ENCODE measurements at places on chromosomes 16 and 17.

DNA sequence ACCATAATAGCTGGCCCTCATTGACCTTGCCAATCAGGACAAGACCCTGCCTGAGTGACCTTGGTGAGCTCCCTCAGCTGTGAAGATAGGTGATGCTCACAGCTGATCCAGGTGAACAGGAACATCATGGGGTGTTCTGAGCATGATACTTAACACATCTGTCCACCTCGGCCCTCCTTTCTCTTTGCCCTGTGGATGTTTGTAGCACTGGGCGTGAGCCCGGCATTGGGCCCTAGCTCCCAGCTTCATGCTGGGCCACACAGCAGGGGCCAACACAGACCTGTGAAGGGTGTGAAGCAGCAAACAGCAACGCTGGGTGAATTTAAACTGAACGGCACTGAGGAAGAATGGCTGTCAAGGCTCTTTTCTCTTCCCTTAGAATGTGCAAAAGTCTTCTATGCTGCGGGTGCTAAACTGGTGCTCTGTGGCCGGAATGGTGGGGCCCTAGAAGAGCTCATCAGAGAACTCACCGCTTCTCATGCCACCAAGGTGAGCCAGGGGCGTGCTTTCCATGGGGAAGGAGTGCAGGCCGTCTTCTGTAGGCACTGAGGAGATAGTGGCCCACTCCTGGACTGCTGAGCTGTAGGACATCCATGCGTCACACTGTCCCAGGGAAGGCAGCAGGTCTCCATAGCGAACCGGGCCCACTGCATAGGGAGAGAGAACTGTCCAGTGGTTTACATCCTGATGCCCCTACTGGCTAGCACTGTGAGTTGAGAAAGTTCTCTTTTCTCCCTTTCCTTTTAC lies 35.9 kb downstream of the TMEM11 start:
- DNase-seq, result no peak

- no peak for DNase-seq
Observed at GRCh38 chr17:66965801-66966262, 1.3 kb downstream of the CACNG4 start.

- no peak for DNase-seq
Observed at GRCh38 chr17:78824240-78824639, 16.4 kb downstream of the USP36 start.

- no peak for DNase-seq
Observed at GRCh38 chr16:15544405-15544804, 98.5 kb downstream of the MARF1 start.

GRCh38 chr16:83579436-83579835 lies 228.3 kb upstream of the HSBP1 start:
- no peak for DNase-seq

- peak; percentile 82 for DNase-seq
Observed at GRCh38 chr17:31858642-31859486, at the start of gene COPRS. Gene COPRS (minus strand): TSS chr17:31859244. CDS start chr17:31859199, 45 bp downstream.

DNA sequence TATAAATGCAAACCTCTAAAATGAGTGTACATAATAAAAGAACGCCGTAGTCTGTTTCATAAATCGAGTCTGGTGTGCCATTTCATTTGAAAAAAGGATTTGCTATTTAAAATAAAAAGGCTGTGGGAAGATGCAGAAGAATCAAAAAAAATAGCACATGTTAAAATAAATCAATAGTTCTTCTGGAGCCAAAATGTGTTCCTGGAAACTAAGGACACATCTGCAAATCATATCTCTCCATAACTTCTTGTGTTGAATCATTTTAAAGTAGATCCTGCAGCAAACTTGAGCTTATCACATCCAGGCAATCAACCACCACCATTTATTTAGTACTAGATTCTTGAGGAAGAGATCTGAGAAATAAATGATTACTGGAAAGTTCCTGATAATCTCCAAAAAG lies 29.0 kb downstream of the XPO6 start:
- no peak for DNase-seq

DNA sequence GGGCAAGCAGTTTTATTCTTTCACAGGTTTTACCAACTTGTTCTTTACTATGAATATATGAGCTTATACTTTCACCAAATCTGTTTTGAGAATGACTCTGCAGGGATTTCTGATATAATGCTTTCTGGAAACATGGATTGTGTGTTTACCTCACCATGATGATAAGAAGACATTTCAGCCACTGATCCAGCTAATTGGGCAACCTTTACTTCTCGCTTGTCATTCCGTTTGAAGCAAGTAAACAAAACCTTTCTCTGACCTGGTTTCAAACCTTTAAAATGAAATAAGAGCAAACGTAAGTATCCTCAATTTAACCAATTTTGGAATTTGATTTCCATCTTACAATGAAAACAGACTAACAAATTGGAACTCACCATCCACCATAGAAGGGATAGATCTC lies 13.7 kb downstream of the TOP2A start:
- no peak for DNase-seq

GRCh38 chr17:74987909-74988711 lies 678 bp downstream of the CDR2L start:
- DNase-seq, result peak; percentile 42

DNA sequence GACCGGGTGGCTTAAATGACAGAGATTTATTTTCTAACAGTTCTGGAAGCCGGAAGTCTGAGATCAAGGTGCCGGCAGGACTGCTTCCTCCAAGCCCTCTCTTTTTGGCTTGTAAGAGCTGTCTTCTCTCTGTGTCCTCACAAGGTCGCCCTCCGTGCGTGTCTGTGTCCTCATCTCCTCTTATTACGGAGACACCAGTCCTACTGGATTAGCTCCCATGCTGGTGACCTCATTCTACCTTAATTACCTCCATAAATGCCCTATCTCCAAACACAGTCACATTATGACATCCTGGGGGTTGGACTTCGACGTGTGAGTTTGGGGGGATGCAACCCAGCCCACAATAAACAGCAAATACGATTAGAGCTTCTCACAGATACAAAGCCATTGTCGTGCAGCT lies 161.5 kb downstream of the FOXL1 start:
- no peak for DNase-seq

- no peak for DNase-seq
Observed at GRCh38 chr16:56414366-56414765, 11.0 kb downstream of the AMFR start.

DNA sequence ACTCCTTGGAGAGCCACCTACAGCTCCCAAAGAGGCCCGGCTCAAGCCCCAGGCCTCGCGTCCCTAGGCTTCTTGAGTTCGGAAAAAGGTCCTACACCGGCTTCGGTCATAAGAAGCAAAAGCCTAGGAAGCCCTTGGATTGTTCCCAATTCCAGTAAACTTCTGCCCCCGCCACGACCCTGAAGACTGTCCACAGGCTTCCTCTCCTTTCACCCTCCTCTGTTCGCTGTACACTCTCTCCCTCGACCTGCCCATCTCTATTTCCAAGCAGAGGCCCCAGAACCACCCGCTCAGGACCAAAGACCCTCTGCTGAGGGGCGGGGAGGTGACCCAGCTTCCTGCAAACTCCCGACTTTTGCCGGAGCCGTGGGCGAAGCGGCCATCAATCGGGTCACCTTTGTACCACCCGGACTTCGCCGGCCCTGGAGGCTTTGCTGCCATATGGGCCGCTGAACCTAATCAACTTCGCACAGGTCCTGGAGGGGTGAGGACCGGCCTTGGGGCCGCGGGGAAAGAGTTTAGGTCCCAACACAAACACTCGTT lies 2.7 kb downstream of the HOXB2 start:
- no peak for DNase-seq

DNA sequence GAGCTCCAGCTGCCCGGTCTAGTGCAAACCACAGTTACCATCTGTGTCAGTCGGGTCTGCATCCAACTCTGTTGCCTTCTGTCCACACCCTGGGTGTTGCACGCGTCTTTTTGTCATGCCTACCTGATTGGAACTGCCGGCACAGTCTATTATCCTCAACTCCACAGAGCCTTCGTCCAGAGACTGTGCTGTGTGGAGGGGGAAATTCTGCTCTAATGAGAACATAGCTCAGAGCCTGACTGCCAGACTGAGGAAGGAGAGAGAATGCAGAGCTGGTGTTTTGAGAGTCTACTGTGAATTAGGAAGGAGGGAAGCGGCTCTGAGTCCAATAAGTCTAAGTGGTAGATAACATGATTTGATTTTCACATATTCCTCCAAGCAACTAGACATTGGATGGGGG lies 68.3 kb upstream of the GPR139 start:
- DNase-seq, result no peak

DNA sequence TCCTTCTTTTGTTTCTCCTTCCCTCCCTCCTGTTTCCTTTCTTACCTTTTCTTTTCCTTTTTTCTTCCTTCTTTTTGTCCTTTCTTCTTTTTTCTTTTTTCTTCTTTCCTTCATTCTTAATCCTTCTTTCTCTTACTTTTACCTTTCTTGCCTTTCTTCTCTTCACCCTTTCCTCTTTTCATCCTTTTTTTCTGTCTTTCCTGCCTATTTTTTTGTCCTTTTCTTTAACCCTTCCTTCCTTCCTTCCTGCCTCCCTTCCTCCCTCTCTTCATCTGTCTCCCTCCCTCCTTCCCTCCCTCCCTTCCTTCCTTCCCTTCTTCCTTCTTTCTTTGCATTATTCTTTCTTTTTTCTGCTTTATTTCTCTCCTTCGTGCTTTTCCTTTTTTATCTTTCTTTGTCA lies 160.7 kb downstream of the AXIN2 start:
- DNase-seq, result no peak

DNA sequence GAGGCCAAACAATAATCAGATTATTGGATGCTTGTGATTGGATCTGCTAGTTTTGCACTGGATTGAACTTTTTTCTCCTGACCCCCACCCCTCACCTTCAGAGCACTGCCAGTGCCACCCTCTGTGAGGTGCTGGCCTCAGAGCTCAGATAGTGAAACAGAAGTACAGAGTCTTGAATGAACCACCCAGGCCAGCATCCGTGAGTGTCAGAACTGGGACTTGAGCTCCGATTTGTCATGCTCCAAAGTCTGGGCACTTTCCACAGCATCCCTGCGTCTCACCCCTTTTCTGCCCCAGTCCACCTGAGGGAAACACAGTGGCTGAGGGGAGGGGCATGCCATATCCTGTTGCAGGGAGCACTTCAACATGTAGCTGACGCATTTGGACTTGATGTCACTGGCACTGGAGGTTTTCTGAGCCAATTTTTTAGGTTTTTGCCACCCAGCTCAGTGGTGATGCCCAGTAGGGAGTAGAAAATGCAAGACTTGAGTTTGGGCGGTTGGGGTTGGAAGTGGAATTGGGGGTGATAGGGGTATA lies 47.3 kb downstream of the SMPD3 start:
- DNase-seq, result no peak

- no peak for DNase-seq
Observed at GRCh38 chr16:85225721-85226120, 113.4 kb upstream of the CIBAR2 start.

GRCh38 chr16:51306116-51306515 lies 155.0 kb upstream of the SALL1 start:
- no peak for DNase-seq

DNA sequence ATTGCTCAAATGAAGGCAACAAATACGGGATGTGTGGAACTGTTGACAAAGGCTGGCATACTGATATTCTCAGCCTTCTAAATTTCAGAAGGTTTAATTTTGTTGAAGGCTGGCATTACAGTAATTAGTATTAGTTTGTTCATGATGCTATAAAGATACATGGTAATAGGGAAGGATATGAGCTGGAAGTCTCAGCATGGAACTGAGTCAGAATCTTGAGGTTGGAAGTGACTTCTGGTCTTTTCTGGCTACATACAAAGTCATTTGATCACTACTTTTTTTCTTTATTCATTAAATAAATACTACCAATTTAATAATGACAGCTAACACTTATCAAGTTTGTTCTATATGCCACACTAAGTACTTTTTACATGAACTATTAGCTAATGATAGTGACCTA lies 22.6 kb downstream of the RABEP1 start:
- DNase-seq, result no peak

- DNase-seq, result no peak
Observed at GRCh38 chr17:72406498-72406897, 285.7 kb downstream of the SOX9 start.

- no peak for DNase-seq
Observed at GRCh38 chr17:75075597-75076336, 12.0 kb upstream of the SLC16A5 start.

GRCh38 chr17:9018726-9019125 lies 2.6 kb upstream of the NTN1 start:
- DNase-seq, result no peak

GRCh38 chr17:63250830-63251229 lies 195.3 kb downstream of the CYB561 start:
- no peak for DNase-seq

GRCh38 chr17:20009052-20009301 lies 182 bp upstream of the SPECC1 start:
- DNase-seq, result no peak

GRCh38 chr17:53792997-53793396 lies 29.7 kb upstream of the KIF2B start:
- no peak for DNase-seq

DNA sequence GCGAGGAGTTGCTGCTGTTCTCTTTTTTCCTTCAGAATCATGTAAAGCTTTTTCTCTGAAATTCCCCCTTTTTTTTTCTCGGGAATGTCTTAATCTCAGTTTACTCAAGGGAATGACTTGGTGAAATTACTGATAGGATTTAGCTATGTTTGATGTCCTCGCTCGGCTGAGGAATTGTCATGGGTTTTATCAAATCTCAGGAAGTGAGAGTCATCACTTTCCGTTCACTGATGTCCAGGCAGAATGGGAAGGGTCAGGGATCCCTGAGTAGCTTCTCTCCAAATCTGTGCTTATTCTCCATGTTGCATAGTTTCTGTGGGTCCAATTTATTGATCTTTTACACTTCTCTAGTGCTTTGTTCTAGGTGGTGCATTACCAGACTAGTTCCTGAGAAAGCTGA lies 6.3 kb downstream of the IGSF6 start:
- DNase-seq, result no peak

DNA sequence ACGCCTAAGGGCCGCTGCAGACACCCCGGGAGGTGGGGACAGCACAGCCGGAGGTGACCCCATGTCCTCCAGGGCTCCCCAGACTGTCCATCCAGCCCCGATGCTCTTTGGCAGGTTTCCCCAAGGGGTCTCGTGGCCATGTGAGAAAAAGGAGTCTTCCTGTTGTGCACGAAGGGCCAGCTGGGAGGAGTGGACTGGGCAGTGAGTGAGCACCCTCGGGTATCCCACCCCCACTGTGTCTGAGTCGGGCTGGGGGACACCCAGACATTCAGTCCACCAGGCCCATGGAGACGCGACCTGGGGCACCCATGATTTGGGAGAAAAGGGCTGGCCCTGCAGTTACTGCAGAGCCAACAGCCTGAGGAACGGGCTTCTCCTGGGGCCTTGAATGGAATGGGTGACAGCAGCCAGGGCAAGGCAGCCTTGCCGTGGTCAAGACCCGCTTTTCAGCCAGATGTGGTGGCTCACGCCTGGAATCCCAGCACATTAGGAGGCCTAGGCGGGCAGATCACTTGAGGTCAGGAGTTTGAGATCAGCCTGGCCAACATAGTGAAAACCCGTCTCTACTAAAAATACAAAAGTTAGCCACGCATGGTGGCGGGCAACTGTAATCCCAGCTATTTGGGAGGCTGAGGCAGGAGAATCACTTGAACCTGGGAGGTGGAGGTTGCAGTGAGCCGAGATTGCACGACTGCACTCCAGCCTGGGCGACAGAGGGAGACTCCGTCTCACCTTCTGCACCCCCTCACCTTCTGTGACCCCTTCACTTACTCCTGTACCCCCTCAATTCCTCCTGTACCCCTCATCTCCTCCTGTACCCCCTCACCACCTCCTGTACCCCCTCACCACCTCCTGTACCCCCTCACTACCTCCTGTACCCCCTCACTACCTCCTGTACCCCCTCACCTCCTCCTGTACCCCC lies 24.1 kb upstream of the CAPN15 start:
- DNase-seq, result no peak
